Stimulated activated CD8-positive, alpha-beta memory T cell treated with anti-CD3 and anti-CD28 coated beads, Interleukin-15, amount 100 ng/mL, for 24 hours (primary cell): ENCODE measurements at places on chromosomes 2 and 18.

DNA sequence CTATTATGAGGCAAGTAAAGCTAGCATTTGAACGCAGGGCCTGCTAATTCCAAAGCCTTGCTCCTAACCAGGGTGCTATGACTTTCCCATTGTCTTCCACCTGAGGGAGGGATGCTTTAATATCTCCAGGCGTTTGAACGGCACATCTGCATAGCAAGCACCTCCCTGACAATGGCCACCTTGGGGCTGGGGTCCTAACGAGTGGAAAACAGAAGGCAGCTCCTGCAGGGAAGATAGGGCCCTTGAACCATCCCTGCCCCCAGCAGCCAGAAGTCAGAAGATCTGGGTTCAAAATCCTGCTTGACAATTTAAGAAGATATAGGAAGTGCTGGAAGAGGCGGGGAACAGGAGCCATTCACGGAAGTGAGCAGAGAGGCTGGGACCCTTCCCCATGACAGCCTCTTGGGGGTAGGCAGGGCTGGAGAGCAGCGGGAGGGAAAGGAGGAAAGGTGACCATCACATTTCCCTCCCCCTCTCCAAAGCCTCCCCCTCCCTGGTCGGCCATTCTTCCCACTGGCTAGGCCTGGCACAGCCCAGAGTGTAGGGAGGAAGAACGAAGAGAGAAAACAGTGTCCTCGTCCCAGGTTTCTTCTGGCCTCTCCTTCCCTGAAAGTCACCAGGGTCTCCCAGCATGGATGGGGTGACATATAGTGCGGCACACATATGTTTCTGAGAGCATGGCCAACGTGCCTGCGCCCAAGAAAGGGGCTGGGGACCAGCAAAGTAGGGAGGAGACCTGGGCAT lies 73.5 kb downstream of the EMX1 start:
- DNase-seq: no peak

DNA sequence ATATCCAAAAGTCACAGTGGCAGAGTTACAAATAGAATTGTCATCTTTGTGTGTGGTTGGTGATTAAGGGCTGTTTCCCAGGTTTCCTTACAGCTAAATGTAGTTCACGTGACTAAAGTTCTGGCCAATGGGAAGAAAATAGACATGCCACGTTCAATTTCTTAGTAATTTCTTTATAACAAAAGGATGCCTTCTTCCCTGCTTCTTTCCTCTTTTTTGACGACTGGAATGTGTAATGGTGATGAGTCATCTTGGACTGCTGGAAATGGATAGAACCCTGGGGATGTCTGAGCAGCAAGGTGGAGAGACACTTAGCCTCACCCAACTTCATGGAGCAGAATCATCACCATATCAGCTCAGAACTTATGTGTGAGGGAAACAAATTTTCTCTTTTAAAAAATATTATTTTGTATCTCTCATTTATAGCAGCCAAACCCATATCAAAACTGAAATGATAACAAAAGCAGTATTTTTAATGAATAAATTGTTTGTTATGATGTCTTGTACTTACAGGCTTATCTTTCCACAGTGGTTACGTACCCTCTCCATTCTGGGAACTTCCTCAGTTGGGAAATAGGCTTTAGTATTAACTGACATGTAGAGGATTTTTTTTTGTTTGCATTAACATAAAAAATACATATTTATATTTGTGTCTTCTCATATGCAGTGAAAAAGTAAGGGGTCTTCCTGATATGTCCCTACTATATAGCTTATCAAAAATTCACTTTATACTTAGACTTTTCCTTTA lies 91.1 kb upstream of the CDH2 start:
- DNase-seq: no peak

- no peak for DNase-seq
These were observed 66.3 kb downstream of the POLR1A start for GRCh38 chr2:86039178-86039962.

DNA sequence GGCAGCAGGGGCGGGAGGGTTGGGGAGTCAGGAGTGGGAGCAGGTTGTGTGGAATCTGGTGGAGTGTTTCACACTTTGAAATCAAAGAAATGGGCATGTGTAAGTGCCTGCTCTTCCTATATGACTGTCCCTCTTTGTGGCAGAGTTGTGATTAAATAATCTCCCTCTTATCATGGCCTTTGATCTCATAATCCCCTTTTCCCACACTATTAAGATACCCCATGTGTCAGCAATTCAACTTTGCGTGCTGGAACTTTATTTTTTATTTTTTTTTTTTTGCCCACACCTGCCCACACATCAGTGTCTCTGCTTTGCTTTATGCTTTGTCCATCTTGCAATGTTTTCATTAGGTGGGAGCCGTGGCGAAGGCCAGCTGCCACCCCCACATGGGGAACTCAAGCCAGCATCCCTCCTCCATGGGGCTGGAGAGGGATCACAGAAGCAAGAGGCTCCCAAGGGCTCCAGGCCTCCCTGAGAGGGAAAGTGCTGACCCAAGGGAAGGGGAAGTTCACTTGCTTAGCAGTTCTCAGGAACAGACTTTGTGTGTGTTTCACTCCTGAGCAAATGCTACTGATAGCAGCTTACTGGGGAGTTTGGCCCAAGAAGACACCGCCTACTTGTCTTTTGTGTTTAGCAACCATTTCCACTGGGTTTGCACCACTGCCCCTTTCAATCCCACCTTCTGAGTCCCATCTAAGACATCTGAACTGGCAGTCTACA lies 243.4 kb downstream of the BCL11A start:
- DNase-seq: no peak

DNA sequence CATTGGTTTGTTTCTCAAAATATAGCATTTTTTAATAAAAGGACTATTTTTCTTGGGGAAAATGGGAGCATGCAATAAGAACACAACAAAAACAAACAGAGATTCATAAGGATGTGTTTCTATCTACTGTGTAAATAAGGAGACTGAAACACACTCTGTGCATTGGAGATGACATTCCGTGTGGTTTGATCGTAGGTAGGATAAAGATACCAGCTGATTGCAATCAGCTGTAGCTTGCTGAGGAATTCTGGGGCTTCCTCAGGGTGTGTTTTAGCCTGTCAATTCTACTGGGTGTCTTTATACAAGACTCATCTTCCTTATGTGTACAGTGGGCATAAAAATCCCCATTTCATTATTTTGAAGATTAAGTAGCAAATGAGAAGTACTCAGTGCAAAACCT lies 591.6 kb downstream of the DSC3 start:
- DNase-seq: no peak

DNA sequence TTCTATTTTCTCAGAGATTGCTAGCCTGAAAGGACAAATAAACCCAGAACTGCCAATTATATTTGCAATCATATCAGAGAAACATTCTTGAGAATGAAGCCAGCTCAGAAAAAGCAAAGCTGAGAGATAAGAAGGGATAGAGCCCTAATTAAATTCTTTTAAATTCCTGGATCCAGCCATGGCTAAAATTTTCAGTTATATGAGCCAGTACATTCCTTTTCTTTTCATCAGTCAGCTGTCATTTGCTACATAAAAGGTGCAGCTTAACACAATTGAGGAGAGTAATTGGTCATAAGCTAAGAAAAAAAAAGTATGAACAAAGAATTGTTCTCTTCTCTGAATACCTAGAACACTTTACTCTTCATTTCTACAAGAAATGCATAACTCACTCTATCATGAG lies 303.5 kb upstream of the FIGN start:
- DNase-seq: no peak

GRCh38 chr2:197515315-197515738 lies 539 bp upstream of the MOB4 start:
- no peak for DNase-seq

DNA sequence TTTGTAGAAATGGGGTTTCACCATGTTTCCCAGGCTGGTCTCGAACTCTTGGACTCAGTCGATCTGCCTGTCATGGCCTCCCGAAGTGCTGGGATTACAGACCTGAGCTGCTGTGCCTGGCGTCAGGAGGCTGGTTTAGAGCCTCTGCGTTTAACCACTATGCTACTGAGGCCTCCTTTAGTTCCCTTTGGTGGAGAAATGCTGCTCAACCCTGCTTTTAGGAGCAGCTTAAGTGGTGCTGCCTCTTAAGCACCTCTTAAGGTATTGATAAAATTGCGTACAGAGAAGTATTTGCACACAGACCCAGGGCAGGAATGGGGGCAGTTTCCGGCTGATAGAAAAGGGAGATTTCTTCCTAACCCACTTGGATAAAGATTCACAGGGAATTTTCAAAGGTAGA lies 8.0 kb downstream of the CD8A start:
- DNase-seq: no peak

- no peak for DNase-seq
These were observed 16.9 kb downstream of the TMEM37 start for GRCh38 chr2:119448427-119449141.

GRCh38 chr2:66084948-66085590 lies 349.9 kb upstream of the MEIS1 start:
- no peak for DNase-seq

GRCh38 chr2:231708773-231709635 lies 679 bp downstream of the PTMA start:
- peak; percentile 38 for DNase-seq

DNA sequence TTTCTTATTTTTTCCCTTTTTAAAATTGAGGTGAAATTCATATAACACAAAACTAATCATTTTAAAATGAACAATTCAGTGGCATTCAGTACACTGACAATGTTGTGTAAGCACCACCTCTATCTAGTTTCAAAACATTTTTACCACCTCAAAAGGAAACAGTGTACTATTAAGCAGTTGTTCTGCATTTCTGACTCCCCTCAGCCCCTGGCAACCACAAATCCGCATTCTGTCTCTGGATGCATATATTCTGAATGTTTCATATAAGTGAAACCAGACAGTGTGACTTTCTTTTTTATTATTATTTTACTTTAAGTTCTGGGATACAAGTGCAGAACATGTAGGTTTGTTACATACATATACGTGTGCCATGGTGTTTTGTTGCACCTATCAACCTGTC lies 19.2 kb upstream of the TANK start:
- DNase-seq: no peak

DNA sequence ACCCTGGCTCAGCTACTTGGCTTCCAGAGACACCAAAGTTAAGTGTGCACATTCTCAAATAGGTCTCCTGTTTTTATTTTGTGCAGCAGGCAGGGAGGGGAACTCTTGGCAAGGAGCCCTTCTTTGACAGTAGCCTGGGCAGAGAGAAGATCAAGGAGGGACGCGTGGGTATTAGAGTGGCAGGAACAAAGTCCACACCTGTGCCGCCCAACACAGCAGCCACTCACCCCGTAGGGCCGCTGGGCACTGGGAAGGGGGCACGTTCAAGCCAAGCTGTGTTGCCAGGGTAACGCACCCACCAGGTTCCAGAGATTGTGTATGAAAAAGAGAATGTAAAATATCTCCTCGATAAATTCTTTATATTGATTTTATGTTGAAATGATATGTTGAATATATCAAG lies 229.3 kb upstream of the AGAP1 start:
- DNase-seq: no peak

GRCh38 chr18:13252686-13253410 lies 34.3 kb downstream of the LDLRAD4 start:
- no peak for DNase-seq

DNA sequence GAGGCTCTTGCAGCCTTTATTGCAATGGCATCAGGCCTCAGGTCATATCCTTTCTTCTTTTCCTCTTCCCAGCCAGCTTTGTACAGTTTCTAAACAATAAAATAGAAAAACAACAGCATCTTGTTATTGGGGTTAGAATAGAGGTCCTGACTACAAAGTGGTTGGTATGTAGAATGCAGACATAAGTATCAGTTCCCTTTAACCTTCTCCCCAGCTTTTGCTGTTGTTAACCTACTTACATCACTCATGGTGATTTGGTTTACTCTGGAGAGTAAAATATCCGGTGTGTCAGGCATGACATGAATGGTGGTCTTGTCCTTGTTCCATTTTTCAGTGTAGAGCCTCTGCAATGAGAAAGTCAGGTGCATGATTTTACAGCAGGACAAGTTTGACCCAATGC lies 69.8 kb downstream of the NEB start:
- DNase-seq: no peak

GRCh38 chr2:2763351-2764000 lies 432.4 kb upstream of the MYT1L start:
- DNase-seq: no peak

GRCh38 chr2:179726461-179727180 lies 134.8 kb downstream of the ZNF385B start:
- DNase-seq: no peak
